ENCODE measurements at places on chromosomes 5 and 9.

DNA sequence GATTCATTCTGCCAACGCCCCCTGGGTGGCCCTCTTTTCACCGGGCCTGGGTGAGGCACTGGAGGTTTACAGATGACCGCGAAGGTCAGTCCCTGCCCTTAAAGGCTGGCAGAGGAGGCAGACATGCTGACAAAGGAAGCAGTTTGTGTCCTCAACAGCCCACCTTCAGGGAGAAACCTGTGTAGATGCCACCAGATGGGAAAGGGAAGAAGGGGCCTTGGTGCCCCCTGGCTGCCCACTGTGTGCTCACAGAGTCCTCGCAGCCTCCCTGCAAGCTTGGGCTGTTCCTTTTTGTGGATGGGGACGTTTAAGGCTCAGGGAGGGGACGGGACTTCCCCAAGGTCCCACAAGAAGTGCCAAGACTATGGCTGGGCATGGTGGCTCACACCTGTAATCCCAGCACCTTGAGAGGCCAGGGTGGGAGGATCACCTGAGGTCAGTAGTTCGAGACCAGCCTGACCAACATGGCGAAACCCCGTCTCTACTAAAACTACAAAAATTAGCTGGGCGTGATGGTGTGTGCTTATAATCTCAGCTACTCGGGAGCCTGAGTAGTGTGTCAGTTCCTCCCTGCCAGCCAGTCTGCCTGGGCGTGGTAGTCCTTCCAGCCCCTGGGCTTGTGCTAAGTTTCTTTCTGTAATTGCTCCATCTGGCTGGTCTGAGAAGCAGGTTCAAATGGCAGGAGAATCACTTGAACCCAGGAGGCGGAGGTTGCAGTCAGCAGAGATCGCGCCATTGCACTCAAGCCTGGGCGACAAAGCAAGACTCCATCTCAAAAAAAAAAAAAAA is 36.2 kb downstream of the NEK6 start:
- no peak for DNase-seq

- no peak for DNase-seq
These were observed 37.3 kb downstream of the MED27 start for GRCh38 chr9:132042324-132042723.

DNA sequence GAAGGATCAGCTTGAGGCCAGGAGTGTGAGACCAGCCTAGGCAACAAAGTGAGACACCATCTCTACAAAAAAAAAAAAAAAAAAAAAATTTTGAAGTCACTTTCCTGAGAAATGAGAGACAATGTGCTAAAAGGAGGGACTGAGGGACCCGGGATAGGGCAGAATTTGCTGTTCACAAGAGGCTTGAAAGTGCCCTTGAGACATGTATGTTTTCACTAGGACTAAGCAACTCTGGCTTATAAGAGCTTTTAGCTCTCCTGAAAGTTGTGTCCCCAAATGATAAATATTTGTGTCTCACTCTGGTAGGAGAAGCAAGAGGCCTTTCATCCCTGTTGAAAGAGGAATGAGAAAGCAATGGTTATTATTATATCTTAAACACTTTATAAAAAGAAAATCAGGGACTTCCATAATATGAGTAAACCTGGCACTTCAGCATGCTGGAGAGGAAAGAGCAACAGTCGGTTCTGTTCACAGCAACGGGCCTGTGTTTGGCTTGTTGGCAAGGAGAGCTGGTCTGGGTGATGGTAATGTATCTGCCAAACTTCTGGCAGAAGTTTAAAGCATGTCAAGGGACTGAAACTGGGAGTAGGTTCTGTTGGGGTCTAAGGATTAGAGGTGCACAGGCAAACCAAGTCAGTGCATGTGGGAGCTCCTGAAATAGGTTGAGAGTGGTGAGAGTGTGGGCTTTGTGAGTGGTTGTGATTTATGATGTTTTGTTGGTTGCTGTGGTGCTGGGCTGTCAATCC is 32.2 kb downstream of the ENTREP1 start:
- DNase-seq, result no peak

DNA sequence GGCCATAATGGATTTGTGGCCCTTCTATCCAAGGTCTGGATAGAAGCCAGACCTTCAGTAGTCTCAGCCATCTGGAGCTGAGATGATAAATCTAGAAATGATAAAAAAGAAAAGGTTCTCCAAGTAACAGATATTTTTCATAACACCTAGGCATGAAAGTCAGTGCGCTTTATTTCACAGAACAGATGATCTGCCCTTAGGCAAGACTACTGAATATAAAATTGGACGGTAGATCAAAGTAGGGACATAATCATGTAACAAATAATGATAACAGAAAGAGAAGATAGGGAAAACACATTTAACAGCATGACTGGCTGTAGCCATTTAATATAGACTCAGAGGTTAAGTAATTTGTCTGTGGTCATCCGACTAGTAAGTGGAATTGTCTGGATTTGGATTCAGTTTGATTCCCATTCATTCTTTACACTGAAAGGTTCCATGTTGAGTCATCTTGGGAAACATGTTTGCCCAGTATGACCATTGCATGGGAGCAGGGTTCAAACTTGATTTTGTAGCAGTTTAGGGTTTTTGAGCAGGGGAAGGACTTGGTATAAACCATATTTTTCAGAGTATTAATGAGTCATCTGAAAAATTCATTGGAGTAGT is 4.1 kb upstream of the CAVIN4 start:
- DNase-seq, result no peak

DNA sequence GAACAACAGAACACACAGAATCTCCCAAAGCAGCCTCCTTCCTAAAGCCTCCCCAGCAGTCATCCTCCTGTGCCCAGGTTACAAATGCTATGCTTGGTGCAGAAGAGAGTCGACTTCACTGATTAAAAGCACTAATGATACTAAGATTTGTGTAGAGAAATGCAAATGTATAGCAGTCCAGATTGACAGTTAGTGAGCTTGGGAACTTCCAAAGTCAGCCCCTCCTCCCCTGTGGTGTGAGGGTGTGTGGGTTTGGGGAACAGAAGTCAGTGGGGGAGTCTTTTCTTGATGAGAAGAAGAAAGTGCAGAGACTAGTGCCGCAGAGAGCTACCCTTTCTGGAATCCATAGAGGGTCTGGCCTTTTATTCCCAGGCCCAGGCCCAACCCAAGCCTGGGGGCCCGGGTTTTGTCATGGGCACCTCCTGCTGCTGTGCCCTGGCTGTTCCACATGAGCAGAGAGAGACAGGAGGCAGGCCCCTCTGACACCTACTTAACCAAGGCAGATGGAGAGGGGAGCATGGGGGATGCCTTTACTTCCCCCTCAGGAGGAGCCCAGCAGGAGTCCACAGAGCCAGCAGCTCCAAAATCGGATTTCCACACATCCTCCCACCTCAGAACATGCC is 173.3 kb downstream of the DENND1A start:
- no peak for DNase-seq

GRCh38 chr5:113344973-113345940 is 89.5 kb downstream of the TSSK1B start:
- no peak for DNase-seq

- DNase-seq, result no peak
These were observed 4.9 kb upstream of the SHB start for GRCh38 chr9:38073882-38074281.

- no peak for DNase-seq
These were observed 34.8 kb upstream of the IL31RA start for GRCh38 chr5:55816342-55816741.

GRCh38 chr9:92406477-92406876 is 2.1 kb upstream of the OGN start:
- no peak for DNase-seq

GRCh38 chr5:108016101-108016500 is 345.4 kb upstream of the EFNA5 start:
- no peak for DNase-seq

DNA sequence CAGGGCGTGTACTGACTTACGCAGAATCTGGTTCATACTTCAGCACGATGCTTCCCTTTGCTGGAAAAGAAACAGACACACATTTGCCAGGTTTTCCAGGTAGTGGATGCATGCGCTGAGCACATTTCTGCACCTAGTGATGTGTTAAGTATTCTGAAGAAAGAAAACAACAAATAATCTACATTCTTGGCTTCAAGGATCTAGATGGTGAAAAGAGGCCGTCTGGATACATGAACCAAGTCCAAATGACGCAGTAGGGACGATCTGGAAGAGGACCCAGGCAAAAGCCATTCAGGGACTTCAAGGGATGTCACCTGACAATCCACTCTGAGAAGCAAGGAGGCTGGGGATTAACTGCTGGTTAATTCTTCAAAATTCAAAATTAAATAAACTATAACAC is 30.4 kb downstream of the NSUN2 start:
- no peak for DNase-seq

GRCh38 chr9:80885894-80886293 is 803.5 kb downstream of the TLE1 start:
- DNase-seq, result no peak

- no peak for DNase-seq
These were observed 69.8 kb downstream of the KCNIP1 start for GRCh38 chr5:170573660-170574059.

GRCh38 chr9:109934136-109934856 is 154.3 kb downstream of the PALM2AKAP2 start:
- DNase-seq, result no peak

- DNase-seq, result no peak
These were observed 548 bp downstream of the TERT start for GRCh38 chr5:1294206-1294834.

GRCh38 chr5:106321242-106321641 is 1349.5 kb downstream of the EFNA5 start:
- no peak for DNase-seq

DNA sequence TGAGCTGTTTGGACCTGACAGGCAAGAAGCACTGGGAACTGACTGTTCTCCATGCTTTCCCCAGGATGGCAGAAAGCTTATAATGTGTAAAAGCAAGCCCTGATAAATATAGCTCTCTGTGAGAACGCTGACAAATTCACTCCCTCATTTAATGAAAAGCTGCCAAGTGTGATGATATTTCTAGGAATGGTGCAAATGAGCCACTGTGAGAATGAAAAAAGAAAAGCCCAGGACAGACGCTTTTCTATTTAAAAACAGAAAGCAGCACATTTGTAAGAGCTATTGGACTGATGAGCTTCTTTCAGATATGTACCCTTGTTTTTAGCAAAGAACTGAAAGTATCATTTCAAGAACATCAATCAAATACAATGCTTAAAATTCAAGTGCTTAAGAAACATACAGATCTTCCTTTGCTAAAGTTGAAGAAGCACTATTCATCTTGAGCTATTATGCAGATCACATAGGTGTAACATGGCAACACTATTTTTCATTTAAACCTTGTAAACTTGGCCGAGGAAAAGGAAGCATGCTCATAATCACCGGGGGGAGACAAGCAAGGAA is 842.6 kb upstream of the ACO1 start:
- no peak for DNase-seq

- DNase-seq, result no peak
These were observed 134.6 kb upstream of the TUT7 start for GRCh38 chr9:86488794-86489193.

DNA sequence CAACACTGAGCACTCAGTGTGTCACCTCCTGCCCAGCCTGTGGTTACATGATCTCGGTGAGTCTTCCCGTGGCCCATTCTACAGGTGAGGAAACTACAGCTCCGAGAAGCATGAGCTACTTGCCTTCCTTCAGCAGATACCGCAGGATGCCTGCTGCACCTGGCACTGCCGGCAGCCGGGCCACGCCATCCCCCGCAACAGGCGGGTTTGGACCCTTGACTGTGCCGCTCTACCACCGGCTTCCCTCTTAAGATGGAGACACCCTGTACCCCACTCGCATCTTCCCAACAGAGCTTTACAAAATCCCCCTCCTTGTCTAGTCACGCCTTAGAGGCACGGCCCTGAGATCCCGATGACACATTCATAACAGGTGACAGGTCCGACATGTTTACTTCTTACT is 74.9 kb upstream of the OTULINL start:
- DNase-seq, result no peak

- no peak for DNase-seq
These were observed 65.4 kb upstream of the HAND1 start for GRCh38 chr5:154543380-154543779.

DNA sequence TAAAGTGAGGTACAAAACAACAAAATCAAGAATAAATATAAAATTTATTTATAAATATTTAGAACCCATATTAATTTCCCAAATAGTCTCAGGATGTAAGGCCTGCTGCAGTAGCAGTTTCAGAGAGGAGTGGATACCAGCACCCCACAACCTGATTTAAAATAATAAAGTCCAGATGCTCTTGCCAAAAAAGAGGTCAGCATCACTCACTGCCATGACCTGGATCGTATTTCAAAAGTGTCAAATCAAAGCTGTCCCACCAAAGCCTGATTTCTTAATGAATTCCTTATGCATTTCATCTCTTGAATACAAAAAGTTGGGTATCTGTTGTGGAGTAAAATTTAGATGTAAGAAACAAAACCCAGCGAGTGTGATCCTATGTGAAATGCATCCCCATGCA is 58.0 kb upstream of the ROR2 start:
- no peak for DNase-seq

- DNase-seq, result no peak
These were observed 410.4 kb downstream of the KCTD16 start for GRCh38 chr5:144581044-144581443.

GRCh38 chr9:132645306-132645705 is 24.5 kb downstream of the DDX31 start:
- DNase-seq, result no peak

DNA sequence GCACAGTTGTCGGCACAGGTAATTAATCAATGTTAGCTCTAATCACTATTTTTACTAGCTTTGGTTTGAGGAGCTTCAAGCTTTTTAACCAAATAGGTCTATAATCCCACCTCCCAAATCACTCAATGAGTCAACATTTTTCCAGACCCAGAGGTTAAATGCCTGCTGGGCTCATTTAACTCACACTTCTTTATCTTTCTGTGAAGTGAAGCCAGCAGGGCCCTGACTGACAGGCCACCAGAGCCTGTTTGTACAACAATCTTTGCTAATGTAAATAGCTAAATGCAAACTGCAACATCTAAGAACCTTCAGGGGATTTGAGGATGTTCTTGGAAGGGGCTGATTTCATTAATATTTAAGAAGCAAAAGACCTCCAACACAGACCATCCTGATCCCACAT is 98.4 kb upstream of the NREP start:
- DNase-seq, result peak; percentile 8
